ENCODE measurements at places on chromosomes 11 and 22.
A peak's percentile ranks its signal among the peaks of the same experiment; 100 is the strongest.

- no peak for DNase-seq
Measured at GRCh38 chr11:3375552-3375951, 3.4 kb downstream of the ZNF195 start.

DNA sequence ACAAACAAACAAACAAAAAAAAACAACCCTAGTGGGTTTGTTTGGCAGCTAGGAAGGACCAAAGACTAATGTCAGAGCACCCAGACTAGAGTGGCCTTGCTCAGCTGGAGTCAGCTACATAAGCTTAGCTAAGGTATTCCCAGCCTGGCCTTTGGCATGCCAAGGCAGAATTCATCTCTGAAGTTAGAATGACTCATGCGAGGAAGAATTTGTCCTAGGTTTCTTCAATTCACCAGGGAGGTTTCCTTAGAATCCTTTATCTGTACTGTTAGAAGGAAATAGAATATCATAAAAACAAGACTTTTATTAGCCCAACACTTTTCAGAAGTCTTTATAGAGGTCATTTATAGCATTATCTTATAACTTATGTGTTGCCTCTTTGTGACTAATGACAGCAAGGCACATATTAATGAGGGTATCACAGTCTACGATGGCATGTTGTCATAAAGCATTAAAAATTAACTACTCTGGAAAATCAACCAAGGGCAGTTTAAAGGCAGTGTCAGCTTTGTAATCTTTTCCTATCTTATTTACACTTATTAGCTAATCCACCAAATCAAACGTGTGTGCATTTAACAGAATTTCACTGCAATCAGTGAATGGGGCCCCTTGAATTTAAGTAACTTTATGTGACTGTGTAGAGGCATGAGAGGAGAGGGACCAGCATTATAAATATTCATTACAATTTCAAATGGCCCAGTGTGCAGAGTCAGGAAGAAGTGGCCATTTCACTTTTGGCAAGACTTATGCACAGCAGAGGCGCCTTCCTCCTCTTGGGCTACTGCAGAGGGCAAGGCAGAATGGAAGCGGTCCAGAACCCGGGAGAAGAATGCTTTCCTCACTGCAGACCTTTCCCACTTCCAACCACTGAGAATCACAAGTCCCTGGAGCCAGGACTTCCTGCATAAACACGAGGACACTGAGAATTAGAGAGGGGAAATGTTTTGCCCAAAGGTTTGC, 36.3 kb downstream of the SLC5A1 start:
- peak; percentile 65 for DNase-seq

DNA sequence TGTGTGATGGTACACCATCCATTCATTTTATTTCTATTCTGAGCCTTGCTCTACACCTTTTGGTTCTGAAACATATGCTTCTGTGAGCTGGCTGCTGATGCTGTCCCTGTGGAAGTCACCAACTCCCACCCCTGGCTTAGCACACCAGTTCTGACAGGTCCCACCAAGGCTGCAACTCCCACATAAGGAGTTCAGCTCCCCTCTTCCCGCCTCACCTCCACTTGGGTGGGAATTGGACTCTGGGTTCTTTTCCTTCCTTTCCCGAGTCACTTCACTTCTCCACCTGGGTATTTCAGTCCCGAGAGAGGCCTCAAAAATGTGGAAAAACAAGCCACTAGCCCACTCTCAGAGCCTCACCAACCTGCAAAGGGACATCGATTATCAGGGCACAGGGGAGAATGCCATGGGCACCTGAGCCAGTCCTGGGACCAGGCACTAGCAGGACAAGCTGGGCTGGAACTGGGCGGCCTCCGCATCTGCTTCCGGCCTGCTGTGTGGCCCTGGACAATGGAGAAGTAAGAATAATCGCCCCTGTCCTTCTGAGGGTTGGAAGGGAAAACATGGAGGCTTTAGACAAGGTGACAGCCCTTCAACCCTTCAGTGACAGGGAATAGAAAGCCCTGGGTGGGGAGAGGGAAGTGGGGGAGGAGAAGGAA, 80.1 kb downstream of the IGLL1 start:
- no peak for DNase-seq

- no peak for DNase-seq
Measured at GRCh38 chr22:23517804-23518375, 62.2 kb downstream of the IGLL1 start.

GRCh38 chr11:64150481-64151239, 15.3 kb downstream of the MACROD1 start:
- DNase-seq: no peak

DNA sequence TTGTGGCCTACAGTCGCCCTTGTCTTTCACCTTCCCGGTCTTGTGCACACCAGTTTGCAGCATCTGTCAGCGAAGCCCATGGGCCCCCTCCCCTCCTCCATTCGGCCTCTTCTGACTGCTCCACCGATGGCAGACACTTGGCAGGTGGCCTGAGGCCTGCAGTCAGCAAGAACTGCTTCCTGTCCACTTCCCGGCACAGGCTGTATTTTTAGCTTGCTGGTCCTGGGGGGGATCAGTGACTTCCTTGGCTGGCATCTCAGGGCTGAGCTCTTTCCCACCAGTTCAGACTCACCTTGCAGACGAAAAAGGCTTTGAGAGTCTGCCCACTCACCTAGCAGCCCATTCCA, 106.4 kb downstream of the SYN3 start:
- no peak for DNase-seq

GRCh38 chr11:110908401-110909105, 196.3 kb upstream of the ARHGAP20 start:
- DNase-seq: no peak

DNA sequence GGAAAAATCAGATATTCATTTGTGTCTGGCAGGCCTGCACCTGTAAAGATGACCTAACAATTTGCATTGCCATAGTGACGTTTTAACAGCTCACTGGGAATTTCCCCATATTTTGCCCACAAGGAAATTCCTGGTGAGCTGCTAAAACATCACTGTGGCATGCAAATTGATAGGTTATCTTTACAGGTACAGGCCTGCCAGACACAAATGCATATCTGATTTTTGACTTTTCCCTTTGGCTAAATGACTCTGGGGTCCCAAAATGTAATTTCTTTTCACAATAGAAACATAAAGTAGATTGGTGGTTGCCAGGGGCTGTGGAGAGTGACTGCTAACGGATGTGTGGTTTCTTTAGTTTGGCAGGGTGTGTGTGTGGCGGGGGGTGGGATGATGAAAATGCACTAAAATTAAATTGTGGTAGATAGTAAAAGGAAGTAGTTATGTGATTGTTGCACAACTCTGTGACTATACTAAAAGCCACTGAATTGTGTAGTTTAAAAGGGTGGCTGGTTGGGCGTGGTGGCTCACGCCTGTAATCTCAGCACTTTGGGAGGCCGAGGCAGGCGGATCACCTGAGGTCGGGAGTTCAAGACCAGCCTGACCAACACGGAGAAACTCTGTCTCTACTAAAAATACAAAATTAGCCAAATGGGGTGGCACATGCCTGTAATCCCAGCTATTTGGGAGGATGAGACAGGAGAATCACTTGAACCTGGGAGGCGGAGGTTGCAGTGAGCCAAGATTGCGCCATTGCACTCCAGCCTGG, 18.5 kb upstream of the FEZ1 start:
- peak; percentile 17 for DNase-seq

DNA sequence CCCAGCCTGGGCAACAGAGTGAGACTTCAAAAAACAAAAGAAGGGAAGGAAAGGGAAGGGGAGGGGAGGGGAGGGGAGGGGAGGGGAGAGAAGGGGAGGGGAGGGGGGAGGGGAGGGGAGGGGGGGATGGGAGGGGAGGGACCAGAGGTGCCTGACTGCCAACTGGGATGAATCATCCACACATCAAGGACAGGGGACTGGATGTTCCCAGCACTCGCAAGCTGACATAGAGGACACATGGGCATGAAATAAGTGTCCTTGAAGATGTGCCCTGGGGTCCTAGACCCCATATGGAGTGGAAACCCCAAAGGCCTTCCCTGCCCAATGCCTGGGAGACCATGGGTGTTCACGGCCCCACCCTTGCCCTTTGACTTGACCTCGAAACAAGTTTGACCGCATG, 19.8 kb downstream of the TST start:
- DNase-seq: no peak

GRCh38 chr11:20014067-20014402, 146.2 kb downstream of the DBX1 start:
- no peak for DNase-seq

DNA sequence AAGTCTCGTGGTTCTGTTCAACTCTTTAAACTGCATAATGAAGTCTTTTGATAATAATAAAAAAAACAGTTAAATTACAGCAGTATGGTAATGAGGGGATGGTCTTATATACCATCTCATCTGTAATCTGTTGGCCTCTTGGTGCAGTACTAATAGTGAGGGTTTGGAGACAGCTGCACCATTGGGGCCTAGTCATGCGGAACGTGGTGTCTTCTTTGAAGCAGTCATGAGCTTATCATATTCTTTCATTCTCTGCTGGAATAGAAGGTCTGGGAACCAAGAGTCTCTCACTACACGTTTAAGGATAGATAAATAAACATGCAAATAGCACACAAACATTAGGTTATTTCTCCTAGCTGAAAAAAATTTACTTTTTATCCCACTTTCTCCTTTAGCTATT, 40.9 kb upstream of the OR9Q1 start:
- DNase-seq: no peak

DNA sequence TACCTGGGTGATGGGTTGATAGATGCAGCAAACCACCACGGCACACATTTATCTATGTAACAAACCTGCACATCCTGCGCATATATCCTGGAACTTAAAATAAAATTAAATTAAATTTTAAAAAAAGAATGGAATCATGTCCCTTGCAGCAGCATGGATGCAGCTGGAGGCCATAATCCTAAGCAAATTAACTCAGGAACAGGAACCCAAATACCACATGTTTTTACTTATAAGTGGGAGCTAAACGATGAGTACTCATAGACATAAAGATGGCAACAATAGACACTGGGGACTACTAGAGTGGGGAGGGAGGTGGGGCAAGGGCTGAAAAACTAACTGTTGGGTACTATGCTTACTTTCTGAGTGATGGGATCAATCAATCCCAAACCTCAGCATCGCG, 40.9 kb downstream of the CWC15 start:
- DNase-seq: no peak
